ENCODE measurements at places on chromosomes 12 and 14.

DNA sequence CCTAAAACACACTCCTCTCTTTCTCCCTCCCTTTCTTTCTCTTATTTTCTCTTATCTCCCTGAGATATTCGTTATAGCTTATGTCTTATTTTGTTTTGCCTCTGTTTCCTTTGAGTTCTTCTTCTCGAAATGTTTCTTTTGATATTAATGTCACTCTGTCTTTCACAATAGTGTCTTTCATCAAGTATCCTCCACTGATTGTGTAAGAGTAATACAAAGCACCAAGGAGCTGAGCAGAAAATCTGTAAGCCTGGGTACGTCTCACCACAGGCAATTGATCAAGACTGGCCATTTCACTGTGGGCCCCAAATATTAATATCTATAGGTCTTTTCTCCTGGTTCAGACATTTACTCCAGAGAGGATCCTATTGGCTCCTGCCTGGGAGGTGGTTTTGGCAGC is 4.8 kb upstream of the LYZ start:
- no peak for DNase-seq

DNA sequence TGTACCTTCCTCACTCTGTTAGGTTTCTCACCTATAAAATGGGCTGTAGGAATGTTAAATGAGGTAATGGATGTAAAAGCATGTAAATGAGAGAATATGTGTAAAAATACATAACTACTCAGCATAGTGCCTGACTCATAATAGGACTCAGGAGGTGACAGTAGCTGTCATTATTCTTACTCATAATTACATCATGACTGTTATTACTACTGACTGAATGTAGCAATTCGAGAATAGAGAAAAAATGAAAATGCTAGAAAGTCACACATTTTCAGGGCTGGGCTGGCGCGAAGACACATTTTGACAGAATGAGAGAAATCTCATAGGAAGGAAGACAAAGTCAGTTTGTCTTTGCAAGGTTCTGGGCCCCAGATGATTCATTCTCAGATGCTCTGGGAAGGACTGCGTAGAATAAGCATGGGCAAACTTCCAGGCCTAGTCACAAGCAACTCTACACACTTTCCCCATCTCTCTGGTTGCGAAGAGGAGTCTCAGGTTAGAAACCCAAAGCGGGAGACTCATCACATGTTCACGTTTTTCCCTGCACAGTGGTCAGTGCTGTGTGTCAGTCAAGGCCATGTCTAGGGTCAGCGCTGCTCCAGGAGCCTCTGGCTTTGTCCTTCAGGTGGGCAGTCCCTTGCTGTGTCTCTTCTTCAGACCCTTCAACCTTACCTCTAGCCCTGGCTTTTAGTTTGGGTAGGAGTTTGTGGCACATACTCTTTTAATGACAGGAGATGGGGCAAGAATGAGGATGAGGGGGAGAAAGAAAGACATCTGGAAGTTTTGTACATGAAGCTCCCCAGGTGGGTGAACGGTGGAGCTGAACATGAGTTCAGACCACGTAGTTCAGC is 8.4 kb downstream of the GPRC5A start:
- DNase-seq = peak; percentile 99

DNA sequence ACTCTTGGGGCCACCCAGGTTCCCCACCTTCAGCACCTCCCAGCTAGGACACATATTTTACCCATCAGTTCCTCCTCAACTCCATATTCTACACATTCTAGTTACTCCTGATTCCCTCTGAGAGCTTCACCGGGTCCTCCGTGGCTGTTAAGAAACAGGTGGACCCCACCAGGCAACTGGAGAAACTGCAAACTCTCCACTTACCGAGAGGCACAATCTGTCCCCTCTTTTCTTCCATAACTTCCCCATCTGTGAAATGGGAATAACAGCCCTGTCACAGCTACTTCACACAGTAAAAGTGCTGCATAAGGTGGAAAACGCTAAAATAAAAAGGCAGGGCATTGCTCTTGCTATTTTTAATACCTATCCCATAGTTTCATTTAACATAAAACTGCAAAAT is 1.5 kb downstream of the SLC7A8 start:
- DNase-seq = no peak

DNA sequence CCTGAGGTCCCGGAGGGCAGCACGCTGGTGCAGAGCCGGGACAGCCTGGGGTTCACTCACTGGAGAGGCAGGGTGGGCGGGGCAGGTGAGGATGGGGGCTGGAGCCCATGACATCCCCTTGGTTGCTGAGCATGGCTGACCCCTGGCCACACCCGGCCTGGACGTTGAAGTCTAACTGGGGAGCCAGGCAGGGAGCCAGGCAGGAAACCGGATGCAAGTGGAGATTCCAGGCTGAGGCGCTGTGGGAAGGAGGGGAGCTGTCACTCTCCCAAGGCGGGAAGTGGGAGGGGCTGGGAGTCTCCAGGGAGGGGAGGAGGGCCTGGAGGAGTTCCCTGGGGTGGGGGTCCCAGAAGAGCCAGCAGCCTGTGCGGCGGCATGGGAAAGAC is 7.7 kb upstream of the INF2 start:
- peak; percentile 84 for DNase-seq

DNA sequence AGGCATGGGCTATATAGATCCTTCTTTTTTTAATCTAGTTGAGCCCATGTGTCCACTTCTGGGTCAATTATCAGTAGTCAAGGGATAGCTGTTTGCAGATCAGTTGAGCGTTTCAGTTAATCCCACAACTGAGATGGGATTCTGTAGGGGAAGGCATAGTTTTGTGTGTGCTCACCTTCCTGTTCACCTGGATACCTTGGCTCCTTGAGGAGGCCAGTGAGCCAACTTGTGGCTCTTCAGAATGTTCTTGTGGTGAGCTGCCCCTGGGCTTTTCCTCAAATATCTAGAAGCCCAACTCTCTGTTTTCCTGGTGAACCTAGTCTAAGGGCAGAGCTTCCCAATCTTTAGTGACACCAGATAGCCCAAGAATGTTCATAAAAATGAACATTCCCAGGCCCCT is 302.9 kb upstream of the TBX3 start:
- no peak for DNase-seq

GRCh38 chr14:81990312-81990761 is 456.7 kb upstream of the SEL1L start:
- peak; percentile 70 for DNase-seq

- no peak for DNase-seq
Observed at GRCh38 chr12:10362325-10362724, 27.5 kb downstream of the KLRK1 start.

DNA sequence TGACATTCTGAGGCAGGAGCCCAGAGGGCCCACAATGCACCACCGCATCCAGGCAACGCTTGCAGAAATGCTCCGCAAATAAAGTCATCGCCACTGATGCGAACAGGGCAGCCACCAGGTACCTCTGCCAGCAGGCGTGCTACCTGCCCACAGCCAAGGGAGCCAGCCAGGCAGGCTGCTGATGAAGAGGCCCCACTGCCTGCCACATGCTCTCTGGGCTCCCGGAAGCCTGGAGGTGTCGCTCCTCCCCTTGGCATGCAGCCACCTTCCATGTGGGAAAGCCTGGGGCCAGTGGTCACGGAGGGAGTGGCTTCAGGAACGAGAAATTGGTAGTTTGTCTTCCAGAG is 14.7 kb downstream of the GPR132 start:
- DNase-seq = peak; percentile 67

- DNase-seq = peak; percentile 2
Observed at GRCh38 chr12:23525450-23526072, 423.9 kb downstream of the SOX5 start.

GRCh38 chr14:102927346-102927877 is 4.9 kb downstream of the AMN start:
- no peak for DNase-seq

- no peak for DNase-seq
Observed at GRCh38 chr12:58143498-58143995, 202.2 kb downstream of the ATP23 start.

GRCh38 chr12:88360343-88360742 is 218.2 kb downstream of the TMTC3 start:
- DNase-seq = no peak

- peak; percentile 41 for DNase-seq
Observed at GRCh38 chr12:45355730-45356129, 139.8 kb downstream of the ANO6 start.

DNA sequence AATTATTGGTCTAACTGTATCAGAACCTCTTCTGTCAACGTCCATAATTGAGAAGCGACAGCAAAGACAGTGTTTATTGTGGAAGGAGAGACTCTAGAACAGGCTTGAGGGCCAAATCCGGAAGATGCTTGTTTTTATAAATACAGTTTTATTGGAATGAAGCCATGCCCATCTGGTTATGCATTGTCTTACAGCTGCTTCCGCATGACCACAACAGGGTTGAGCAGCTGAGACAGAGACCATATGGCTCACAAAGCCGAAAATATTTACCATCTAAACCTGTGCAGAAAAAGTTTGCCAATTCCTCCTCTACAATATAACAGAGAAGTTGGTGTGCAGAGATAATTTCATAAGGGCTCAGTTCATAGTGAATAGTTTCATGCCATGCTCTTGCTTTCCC is 24.5 kb downstream of the PRKAB1 start:
- no peak for DNase-seq

DNA sequence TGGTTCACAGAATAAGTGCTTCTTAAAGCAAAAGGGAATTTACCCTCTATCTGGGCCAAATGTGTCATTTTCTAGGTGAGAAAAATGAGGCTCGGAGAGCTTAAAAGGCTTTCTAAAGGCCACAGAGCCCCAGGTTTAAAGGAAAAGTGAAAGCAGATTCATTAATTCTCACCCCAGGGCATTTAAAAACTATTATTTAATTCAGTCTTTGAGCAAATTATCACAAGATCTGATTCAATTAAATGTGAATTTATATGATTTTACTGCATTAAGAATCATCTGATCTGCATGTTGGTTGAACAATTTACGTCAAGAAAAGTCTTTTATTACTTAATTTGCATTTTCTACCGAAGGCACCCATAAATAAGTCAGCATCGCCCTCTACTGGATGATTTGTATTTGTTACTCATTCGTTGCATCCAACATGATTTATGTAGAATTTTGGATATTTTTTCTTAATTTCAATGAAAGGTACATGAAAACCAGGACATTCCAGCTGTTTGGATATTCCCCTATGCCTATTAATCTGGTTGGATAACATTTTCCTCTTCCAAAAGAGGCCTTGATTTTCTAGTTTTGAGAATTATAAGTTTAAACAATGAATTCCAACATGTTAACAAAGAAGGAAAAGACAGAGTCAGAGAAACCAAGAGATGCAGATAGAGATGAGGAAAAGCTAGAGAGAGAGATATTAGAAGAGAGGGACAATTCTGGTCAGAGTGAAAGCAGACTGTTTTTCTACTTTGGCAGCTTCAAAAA is 19.1 kb upstream of the DHRS7 start:
- peak; percentile 87 for DNase-seq

DNA sequence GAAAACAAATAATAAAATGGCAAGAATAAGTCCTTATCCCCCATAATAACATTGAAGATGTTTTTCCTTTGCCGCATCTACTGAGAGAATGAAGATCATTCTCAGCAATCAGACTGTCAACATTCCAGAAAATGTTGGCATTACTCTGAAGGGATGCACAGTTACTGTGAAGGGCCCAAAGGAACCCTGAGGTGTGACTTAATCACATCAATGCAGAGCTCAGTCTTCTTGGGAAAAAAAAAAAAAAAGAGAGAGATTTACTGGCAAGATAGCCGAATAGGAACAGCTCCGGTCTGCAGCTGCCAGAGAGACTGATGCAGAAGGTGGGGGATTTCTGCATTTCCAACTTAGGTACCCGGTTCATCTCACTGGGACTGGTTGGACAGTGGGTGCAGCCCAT is 41.3 kb upstream of the OR6J1 start:
- DNase-seq = no peak

DNA sequence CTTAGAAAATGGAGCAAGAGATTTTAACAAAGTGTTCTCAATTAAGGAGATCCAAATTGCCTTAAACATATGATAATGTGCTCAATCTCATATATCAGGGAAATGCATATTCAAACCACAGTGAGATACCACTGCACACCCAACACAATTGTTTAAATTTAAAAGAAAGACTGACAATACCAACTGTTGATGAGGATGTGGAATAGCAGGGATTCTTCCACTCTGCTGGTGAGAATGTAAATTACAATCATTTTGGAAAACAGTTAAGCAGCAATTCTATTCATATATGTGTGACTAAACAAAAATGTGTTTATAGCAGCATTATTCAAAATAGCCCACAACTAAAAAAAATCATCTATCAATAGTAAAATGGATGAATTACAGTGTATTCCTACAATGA is 144.2 kb downstream of the KICS2 start:
- peak; percentile 51 for DNase-seq

GRCh38 chr12:53176750-53177149 is 3.8 kb upstream of the ZNF740 start:
- DNase-seq = no peak

DNA sequence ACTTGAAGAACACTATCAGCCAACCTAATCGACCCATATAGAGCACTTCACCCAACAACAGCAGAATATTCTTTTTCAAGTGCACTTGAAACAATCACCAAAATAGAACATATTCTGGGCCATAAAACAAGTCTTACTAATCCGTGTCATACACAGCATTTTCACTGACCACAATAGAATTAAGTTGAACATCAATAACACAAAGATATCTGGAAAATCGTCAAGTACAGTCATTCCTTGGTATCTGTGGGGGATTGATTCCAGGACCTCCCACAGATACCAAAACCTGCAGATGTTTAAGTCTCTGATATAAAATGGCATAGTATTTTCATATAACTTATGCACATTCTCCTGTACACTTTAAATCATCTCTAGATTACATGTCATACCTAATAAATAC is 295.7 kb downstream of the BCL11B start:
- no peak for DNase-seq

- no peak for DNase-seq
Observed at GRCh38 chr12:117069101-117069797, 30.0 kb downstream of the TESC start.

GRCh38 chr12:54162741-54163140 is 26.0 kb downstream of the SMUG1 start:
- DNase-seq = no peak

DNA sequence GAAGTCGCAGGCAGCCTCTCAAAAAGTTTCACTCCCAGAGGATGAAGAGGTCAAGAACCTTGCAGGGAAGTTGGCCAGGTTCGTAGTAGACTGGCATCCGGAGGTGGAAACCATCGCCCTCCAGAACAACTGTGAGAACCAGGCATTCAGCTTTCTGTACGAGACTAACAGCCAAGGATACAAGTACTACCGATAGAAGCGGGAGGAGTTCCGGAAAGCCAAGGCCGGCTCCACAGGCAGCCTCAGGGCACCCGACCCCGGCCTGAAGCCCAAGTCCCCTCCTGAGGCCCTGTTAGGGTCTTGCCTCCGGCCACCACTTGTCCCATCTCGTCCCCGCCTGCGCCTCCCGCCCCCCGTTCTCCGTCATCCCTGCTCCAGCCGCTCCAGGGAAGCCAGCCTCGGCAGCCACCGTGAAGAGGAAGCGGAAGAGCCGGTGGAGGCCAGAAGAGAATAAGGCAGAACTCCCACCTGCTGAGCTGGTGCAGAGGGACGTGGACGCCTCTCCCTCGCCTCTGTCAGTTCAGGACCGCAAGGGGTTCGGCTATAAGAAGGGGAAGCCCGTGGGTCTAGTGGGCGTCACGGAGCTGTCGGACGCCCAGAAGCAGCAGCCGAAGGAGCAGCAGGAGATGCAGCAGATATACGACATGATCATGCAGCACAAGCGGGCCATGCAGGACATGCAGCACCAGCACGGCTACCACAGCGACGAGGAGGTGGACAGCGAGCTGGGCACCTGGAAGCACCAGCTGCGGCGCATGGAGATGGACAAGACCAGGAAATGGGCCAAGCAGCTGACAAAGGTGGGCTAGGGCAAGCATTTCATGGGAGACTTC is 366.8 kb upstream of the ATXN7L3B start:
- DNase-seq = no peak

Data from choroid plexus epithelial cell (primary cell).